Fibroblast of skin of left quadriceps (primary cell): ENCODE measurements at places on chromosomes 13 and 19.

DNA sequence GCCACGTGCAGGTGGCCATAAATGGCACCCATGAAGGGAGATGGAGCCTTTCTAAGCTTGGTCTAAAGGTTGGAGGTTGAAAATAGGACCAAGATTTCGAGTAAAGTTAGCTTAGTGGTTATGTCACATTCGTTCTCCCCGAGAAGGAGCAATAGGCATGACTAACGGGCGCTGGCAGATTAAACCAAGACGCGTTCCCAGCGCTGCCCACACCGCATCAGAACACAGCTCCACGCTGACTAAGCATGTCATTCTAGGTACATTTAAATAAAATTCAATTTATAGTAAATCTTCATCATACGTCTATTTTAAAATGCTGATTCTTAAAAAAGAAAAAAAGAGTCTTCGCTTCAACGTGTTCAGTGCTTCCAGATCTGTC, 95.0 kb upstream of the IRS2 start:
- DNase-seq: no peak

DNA sequence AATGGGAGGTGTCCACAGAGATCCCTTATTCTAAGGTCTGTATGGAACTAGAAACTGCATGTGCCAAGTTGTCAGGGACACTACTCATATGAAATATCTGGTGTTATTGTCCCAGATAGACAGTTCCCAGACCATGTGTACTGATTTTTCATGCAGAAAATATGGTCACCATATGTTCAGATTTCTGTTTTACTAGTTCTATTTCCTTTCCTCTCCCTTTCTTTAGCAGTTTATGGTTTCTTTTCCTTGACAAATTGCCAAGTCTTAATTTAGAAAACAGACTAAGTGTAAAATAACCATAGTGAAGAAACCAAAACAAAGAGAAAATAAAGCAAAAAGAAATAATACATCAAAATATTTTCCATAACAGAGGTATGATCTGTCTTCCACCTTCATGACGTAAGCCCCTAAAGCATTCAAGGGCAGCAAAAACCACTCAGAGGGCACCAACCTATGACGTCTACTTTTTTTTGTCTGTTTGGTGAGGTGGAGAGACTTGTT, 248.5 kb downstream of the KCTD12 start:
- peak; percentile 49 for DNase-seq

GRCh38 chr13:77398825-77399620, 72.1 kb upstream of the MYCBP2 start:
- no peak for DNase-seq

DNA sequence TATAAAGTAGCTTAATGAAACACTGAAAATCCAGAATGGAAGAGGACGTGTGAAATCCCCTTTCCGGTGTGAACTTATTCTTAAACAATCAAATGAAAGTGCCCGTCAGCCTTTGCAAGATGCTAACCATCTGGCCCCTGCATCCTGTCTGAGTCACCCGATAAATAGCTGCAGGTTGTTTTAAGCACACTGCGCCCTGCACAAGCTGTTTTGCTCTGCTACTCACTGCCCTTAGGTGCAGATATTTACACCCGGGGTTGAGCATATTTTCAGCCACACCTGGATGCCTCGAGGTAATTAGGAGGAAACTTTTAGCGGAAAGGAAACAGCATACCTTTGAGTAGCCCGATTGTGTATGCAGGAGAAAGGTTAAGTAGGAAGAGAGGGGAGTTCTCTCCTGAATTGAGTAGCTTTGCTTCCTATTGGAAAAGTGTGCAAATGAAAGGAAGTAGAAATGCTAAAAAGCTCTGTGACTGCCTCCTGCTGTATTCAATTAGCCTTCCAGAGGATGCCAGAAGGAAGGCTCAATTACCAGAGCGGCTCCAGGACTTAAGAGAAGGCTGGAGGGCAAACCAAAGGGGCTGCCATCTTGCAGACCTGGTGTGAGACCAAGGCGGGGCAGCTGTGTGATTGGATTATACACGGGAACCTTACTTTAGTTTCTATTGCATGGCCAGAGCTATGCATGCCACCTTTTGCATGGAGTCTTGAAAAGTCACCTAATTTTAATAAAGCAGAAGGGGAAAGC, 42.5 kb downstream of the IRS2 start:
- DNase-seq: peak; percentile 44

DNA sequence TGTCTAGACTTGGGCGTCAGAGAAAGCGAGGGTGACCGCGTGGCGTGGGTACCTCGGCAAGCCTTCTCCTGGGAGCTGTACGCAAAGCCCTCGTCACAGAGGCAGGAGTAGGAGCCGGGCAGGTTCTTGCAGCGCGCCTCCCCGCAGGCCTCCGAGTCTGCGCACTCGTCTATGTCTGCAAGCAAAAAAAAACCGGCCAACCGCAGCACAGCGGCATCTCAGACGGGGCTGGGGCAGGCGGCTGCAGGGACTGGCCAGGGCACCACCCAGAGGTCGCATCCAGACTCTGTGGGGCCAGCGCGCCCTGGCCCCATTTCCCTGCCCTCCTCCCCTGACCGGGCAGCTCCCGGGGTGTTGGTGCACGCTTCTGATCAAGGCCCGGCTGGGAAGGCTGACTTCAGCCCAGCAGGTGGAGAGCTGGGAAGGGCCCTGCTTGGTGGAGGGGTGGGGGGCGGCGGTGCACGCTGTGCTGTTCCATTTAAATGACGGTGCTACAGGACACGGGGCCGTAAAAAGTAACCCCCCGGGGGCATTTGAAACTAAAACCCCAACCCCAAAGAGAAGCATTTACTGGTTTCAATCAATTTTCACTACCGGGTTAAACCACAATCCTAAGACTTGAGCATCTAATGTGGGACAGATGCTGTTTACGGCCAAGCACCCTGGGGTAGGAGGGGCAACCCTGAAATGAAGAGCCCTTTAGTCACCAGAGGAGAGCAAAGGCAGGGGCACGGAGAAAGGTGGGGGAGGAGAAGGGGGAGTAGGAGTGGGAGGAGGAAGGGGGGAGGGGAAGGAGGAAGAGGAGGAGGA, 28.2 kb downstream of the GAS6 start:
- peak; percentile 81 for DNase-seq

DNA sequence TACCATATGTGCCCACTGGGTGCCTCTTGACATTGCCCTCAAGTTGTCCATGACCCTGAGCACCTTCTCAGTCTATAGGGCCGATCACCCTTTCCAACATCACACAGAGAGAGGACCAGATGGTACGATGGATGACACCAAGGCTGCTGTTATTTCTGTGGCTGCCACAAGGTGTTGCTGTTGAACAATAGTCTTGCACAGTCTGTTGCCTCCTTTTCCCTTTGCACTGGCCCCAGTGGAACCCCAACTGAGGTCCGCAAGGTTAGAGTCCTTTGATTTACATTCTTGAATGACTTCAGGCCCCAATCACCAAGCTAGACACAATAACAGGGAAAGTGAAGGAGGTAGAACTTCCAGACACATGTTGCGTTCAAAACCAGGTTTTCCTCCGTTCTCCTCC, 52.0 kb downstream of the TINCR start:
- no peak for DNase-seq

- DNase-seq: no peak
Observed at GRCh38 chr13:44165889-44166496, 207.6 kb upstream of the SERP2 start.

GRCh38 chr13:25330541-25330940, 29.1 kb downstream of the NUP58 start:
- no peak for DNase-seq

GRCh38 chr19:1668486-1669270, 16.3 kb upstream of the TCF3 start:
- no peak for DNase-seq

DNA sequence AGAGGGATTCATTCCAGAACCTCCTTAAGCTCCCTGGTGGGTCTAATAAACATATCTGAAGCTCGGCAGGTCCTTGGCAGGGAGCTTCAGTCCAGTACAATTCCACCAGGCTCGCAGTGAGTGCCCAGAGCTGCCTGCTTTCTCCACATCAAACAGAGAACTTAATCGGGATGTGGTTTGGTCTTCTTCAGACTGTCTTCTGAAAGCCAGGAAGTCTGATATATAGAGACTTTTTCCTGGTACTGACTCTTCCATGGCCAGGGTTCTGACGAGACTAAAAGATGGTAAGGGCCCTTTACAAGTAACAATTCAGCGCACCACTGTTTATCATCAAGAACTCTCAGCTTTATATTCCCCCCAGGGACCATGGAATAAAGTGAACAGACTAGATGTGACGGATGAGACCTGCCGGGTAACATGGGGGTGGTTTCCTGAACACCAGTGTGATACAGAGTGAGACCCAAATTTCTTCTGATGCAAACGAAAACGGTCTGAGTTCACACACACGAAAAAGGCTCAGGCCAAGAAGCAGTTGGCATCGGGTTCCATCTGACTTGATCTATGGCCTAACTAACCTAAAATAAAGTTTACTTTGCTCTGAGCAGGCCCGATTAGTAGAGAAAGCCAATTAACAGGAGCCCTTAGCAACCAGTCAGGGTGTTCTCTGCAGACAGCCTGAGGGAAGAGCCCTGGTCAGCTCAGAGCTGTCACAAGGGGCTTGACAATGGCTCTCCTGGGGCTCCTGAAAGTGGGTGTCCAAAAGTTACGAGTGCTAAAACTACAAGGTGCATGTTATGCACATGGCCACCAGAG, 29.0 kb downstream of the RANBP3 start:
- DNase-seq: no peak

GRCh38 chr19:51141181-51141580, 920 bp upstream of the SIGLEC7 start:
- DNase-seq: no peak

DNA sequence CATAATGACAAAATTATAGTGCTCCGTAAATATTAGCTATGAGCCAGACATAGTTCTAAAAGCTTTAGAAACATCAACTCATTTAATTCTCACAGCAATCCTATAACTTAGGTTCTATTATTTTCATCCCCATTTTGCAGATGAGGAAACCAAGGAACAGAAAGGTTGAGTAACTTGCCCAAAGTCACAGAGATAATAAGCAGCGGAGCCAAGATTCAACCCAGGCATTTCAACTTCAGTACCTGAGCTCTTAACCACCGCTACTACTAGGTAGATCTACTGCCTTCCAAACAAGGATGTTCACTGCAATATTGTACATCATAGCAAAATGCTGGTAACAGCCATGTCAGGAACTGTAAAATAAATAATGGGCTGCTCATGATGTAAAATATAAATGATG, 39.9 kb downstream of the ELF1 start:
- no peak for DNase-seq

DNA sequence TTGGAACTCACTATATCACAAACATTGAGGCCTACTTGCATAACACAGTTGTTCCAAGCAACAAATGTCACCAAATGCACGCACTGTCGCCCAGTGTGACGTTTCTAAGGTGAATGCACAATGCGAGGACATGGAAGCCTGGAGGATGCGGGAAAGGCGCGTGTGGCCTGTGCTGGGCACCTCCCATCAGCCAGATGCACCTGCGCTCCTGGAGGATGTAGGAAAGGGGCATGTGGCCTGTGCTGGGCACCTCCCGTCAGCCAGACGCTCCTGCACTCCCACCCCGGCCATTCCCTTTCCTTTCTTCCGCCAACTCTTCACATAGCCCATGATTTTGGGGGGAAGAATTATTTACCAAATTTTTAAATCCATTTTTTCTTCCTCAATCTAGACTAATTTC, 202.4 kb upstream of the SOX1 start:
- no peak for DNase-seq

- DNase-seq: no peak
Observed at GRCh38 chr19:814152-815078, 7.3 kb downstream of the PLPPR3 start.

GRCh38 chr13:82654143-82654542, 1228.1 kb downstream of the SLITRK1 start:
- no peak for DNase-seq

DNA sequence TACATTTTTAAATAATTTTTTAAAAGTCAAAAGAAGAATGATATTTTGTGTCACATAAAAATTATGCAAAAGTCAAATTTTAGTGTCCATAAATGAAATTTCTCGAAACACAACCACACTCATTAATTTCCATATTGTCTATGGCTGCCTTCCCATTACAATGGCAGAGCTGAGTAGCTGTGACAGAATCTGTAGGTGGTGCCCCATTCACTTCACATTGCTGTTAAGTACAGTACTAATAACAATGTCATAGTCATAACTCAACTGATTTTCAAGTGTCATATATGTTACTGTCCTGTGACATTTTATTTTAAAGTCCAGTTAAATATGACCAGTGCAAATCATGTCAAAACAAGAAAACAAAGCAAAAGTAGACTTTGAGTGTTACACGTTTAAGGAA, 114.3 kb downstream of the SPRY2 start:
- DNase-seq: no peak

- no peak for DNase-seq
Observed at GRCh38 chr13:50549221-50549942, 294.1 kb downstream of the DLEU7 start.

- DNase-seq: no peak
Observed at GRCh38 chr13:113647351-113648215, 10.4 kb downstream of the ATP4B start.

- no peak for DNase-seq
Observed at GRCh38 chr19:7570761-7571160, 24.9 kb upstream of the CAMSAP3 start.

- no peak for DNase-seq
Observed at GRCh38 chr19:50500753-50501151, 10.2 kb downstream of the JOSD2 start.

GRCh38 chr19:39436350-39436716, 584 bp upstream of the RPS16 start:
- no peak for DNase-seq
